Cardiac fibroblast (primary cell): ENCODE measurements at places on chromosomes 13 and 19.
A peak's percentile ranks its signal among the peaks of the same experiment; 100 is the strongest.

DNA sequence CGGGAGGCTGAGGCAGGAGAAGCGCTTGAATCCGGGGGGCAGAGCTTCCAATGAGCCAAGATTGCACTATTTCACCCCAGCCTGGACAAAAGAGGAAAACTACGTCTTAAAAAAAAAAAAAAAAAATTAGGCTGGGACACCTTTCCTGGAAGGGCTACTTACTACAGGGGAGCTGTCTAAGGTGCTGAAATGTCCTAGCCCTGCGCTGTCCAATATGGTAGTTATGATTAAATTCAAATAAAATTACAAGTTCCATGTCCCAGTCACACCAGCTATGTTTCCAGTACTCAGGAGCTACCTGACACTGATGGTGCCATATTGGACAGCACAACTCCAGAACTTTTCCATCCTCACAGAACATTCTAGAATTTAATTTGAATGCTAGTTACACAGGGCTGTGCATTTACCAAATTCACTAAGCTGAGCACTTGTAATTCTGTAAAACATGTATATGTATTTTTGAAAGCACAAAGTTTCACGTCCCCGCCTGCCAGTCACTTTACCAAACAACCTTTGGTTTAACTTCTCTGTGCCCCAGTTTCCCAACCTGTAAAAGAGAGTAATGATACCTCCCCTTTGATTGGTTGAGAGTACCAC lies 9.2 kb upstream of the ZSCAN22 start:
- peak; percentile 55 for DNase-seq

GRCh38 chr19:10408511-10409283 lies 5.4 kb upstream of the CDC37 start:
- DNase-seq: no peak

DNA sequence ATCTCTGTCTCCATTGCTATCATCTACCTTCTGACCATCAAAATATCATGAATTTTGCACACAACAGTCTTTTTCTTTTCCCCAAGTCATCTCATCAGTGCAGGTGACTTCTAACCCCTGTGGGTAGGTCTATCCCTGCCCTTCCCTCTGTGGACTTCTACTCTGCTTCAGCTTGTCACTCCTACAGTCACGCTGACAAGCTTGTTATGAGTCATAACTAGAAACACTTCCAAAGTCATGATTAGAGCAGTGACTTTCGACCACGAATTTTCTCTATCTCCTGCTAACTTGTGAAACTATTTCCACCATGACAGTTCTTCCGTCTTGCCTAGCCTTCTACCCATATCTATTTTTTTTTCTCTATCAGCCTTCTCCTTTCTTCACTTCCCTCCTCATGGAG lies 343.7 kb upstream of the ARGLU1 start:
- DNase-seq: no peak

DNA sequence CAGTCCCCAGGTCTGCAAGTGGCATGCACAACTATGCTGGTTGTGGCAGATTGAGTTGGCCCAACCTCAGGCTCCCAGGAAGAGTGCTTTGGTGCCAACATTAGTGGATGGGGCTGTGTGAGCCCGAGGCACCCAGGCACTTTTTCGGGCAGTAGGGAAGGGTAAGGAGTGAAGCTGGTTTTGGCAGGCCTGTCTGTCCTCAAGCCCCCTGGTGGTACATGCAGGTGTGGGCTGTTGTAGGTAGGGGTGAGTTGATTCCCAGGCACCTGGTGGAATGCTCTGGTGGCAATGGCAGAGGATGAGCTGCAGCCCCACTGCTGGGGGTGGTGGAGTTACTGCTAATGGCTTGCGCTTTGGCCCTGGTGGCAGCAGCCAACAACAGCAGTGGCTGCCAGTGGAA lies 723.7 kb upstream of the SLITRK1 start:
- DNase-seq: no peak

DNA sequence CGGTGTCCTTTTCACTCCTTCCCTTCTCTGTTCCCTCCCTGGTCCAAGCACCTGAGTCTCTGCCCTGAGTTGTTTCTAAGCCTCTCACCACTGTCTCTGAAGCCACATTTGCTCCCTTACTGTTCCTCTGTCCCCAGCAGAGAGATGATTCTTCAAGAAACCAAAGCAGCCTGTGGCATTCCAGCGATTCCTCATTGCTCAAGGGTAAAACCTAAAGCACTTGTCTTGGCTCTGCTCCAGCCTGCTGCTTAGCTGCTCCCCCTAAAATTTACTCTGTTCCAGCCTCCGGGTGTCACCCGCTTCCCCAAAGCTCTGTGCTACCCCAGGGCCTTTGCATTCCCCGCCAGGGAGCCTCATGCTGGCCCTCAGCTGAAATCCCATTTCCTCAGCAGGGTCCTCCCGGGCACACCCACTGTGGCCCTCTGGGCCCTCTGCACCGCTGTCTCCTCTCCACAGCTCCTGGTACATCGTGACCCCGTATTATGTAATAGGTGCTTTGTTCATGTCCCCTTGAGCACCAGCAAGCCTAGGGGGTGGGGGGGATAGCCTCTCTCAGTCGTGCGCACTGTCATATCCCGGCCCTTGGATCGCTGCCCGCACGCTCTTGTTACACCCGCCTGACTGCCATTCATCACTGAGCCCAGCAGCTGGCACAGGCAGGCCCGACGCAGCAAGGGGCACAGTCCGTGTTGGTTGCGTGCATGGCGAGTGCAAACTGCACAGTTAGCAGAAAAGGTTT lies 15.8 kb downstream of the TECR start:
- DNase-seq: no peak

DNA sequence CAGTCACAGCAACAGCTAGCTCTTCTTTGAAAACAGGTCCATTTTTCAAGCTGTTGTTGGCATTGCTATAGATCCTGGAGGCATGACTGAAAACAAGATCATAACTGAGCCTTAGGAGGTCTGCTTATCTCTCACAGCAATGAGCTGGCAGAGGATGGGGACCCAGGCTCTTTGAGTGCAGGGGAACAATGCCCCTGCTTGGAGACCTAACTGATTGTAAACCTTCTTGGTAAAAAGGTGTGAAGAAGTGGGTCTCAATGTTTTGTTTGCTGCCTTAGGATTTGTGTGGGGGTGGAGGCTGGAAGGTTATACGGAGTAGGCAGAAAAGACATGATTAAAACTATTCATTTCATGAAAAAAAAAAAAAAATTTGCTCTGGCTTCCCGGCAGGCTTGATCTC lies 94.6 kb downstream of the EFNB2 start:
- no peak for DNase-seq

GRCh38 chr13:43648733-43649132 lies 138.0 kb downstream of the ENOX1 start:
- peak; percentile 15 for DNase-seq

DNA sequence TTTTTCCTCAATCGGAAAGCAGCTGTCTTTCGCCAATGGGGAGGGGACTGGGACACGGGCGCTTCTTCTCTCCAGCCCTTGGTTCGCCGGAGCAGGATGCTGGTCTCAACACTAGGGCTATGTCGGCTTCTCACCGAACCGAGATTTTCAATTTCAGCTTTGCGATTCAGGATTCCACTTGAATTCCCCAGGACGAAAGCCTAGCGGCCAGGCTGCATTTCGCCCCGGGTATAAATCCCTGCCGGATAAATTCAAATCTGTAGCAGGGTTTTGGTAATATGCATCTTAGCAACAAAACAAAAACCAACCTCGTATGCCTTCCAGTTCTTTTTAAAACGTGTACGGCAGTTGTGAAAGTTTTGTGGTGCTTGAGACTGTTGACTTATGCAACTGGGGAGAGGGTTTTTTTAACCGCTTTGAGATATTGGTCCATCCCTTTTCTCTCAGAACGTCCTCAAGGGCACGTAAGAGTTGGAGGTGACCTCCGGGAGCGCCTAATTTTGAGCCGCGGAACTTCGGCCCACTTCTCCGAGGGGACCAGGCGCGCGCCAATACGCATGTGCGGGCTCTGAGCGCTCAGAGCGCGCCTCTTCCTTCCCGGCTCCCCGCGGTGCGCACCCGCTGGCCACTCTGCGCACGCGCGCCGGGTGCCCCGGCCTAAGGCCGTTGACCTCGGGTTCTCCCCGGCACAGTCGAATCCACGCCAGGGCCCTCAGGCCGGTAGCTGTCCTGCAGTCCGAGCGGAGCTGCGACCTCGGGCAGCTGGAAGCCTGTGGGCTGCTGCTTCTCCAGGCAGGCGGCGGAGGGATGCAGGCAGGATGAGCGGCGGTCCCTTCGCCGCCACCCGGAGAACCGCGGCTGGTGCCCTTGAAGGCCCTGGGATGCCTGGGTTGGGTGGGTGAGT lies 7.6 kb downstream of the POU4F1 start:
- DNase-seq: no peak

DNA sequence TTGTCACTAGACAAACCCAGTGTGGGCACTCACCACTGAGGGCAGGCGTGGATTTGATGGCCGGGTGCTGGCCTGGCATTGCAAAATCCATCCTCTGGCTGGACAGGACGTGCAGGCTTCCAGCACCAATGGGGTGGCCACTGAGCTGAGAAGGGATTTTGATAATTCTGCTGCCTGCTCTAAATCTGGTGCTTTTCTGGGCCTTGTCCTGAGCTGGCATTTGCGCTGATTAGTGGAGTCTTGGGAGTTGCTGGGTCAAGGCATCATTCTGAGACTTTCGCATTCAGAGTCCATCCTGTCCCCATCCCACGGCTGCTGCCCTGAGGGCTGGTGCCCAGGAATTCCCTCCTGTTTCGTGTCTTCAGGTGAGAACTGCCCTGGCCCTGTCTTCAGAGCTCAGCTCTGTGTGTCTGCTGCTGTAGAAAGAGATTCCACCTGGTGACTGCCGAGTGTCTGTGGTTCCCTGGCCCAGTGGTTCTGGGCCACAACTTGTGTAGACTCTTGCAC lies 65.9 kb upstream of the MCF2L start:
- no peak for DNase-seq

- DNase-seq: no peak
These were observed 268.6 kb downstream of the NDFIP2 start for GRCh38 chr13:79749566-79749965.

DNA sequence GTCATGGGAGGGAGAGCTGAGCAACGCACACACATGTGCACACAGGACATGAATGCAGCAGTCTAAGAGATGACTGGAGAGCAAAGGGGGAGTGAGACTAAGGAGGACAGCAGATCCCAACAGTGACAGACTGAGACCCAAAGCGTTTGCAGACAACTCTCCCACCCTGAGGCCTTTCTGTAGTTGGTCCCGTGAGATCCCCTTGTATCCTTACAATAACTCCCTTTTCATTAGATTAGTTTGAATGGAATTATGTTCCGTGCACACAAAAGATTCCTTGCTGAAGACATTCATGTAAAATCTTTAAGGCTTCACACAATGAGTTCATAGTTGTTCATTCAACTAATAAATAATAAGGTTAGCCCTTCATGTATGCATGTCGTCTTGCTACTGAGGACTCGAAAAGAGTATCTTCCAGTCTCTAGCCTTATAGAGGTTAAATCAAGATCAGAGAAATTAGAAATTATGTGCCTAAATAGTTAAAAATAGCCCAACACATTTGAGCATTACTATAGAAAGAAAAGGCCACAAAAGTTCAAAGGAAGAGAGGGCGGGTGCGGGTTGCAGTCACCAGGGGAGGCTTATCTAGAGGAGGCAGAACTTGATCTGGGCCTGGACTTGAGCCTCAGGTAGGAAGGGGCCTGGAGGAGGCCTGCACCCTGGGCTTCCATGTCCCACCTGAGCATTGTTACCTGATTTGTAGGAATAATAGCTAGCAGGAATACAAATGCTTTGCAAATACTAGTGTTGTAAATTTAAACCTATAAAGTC lies 3.1 kb upstream of the GTF3A start:
- DNase-seq: no peak

DNA sequence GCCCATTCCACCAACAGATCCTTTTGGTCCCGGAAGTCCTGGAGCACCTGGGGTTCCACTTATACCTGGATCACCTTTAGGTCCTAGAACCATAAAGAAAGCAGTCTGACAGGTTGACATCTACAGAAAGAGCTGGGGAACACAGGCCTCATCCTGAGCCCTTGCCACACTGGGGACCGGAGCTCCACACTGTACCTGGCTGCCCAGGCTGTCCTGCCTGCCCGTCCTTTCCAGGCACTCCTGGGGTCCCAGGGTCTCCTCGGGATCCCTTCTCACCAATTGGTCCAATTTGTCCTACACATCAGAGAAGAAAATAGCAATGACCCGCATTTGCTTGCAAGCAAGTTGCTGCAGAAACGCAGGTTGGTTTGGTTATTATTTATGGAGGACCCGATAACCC lies 130.5 kb downstream of the COL4A1 start:
- DNase-seq: no peak

DNA sequence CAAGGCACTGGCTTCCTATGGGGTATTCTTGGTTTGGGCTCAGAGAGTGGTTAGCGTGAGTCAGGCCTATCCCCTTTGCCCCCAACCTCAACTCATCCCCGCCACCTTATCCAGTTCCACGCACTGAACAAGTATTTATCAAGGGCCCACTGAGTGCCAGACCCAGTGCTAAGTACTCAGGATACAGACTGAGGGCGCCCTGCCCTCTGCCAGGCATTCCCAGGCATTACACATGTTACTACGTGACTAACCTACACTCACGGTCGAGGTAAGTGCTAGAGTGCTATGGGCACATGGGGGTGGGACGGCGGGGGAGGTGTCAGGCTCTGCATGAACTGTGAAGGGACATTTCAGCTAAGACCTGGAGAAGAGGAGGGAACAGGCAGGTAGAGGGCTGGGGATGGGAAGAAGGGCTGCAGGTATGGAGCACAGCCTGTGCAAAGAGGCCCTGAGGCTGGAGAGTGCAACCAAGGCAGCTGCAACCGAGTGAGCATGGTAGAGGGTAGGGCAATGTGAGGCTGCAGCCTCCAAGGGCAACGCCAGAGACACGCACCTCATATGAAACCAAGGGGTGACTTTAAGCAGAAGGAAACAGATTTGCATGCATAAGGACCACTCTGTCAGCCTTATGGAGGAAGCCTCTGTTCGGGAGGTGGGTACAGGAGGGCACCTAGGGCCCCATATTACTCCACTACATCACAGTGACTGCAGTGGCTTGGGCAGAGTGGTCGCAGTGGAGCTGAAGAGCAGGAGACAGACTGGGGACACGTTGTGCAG lies 22.5 kb downstream of the DHRS12 start:
- DNase-seq: peak; percentile 33

DNA sequence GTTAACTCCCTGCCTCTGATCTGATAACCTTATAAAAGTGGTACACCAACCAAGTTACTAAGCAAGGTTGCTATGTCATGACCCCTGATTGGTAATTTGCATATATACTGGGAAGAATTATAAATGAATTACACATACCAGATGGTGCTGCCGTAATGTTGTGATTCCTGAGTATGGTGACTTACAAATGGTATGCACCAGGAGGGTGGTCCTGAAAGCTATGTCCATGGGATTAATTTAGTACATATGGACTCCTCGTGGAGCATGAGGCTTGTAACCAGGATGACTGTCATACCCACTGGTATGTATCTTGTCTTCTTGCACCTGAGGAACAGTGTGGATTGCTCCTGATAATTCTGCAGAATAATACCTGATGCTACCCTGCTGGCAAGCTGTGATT lies 240.6 kb downstream of the GPC6 start:
- DNase-seq: no peak
